ENCODE measurements at places on chromosomes 13 and 19.

DNA sequence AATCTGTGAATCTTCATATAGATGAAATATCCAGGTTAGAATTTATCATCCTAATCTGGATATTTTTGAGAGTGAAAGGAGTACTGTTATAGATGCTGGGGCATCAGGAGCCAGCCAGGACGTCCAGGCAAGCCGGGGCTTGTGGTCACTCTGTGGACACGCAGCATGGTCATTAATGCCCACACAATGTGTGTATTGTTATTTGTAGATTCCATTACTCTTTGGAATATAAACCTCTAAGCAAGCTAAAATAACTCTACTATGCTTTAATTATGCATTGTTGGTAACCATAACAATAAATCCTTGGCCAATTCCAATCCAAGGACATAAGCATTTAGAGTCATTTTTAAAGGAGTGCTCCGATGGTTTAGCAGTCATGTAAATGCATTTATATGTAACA lies 137.9 kb downstream of the TM9SF2 start:
- no peak for DNase-seq

GRCh38 chr19:768424-768823 lies 17.5 kb downstream of the MISP start:
- DNase-seq: no peak

- DNase-seq: peak; percentile 8
Measured at GRCh38 chr13:24888291-24888931, 124.4 kb downstream of the RNF17 start.

GRCh38 chr13:104460554-104460953 lies 1394.3 kb upstream of the SLC10A2 start:
- DNase-seq: no peak

GRCh38 chr13:61927648-61928047 lies 512.0 kb upstream of the PCDH20 start:
- no peak for DNase-seq

DNA sequence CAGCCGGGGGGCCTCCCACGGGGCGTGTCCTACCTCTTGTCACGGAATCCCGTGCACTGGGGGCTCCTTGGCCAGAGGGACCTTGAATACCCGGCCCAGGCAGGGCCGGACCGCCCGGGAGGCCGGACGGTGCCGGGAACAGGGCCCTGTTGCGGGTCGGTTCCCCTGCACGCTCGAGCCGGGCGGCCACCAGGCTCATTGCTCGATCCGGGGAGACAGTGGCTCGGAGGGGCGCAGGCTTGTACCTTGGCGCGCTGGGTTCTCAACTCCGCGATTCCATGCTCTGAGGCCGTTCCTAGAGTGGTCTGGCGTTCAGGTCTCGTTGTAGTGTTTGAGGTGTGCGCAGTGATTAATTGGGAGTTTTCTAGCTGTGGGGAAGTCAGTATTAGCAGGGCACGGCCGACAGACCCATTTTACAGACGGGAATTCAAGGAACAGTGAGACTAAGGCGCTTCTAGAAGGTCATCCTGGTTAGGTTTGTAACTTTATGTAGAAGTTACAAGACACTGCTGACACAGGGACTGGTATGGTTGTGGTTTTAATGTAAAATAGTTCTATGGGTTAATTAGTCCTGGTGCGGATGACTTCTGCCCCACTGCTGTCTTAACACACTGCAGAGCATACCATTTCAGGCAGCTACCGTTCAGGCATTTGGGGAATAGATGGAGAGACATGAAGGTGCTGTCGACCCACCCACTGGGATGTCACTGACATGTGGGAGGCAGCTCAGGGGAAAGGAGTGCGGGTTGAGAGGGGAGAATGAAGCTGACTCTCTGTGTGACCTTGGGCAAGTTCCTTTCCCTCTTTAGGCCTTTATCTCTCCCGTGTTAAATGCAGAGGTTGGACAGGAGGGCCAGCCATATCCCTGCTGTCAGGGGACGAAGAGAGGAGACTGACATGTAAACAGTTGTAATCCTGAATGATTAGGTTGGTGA lies 592 bp downstream of the CLPTM1 start:
- DNase-seq: no peak

GRCh38 chr13:108551674-108552073 lies 77.7 kb upstream of the MYO16 start:
- no peak for DNase-seq

GRCh38 chr13:30142486-30143211 lies 164.7 kb downstream of the KATNAL1 start:
- peak; percentile 36 for DNase-seq

Data from suppressor macrophage treated with lipopolysaccharide for 1 hour (primary cell).